ENCODE measurements at places on chromosomes 1 and 21. TPM values are rescaled to one million over a fixed set of nuclear protein-coding genes. Genes with fewer than 3 reads are reported as not detected.

PTPN22 gene
- 0.89 TPM for total RNA-seq

LGR6 gene
- total RNA-seq: 0.56 TPM

SLC25A34 gene
- total RNA-seq: 1.3 TPM

NBPF11 gene
- 15.4 TPM for total RNA-seq

HTR6 gene
- not detected for total RNA-seq

TIPRL gene
- total RNA-seq: 111 TPM

E2F2 gene
- total RNA-seq: 0.89 TPM

DNA sequence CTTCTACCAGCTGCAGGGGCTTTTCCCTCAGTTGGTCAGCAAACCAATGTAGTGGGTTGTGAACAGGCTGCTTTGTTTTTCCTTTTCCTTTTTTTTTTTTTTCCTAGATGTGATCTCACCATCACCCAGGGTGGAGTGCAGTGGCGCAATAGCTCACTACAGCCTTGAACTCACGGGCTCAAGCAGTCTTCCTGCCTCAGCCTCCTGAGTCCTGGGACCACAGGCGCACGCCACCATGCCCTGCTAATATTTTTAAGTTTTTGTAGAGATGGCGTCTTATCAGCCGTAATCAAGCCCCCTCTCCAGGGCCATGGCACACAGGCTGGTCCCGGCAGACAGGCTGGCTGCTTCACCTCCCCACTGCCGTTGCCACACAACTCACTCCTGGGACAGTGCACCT, 3.4 kb upstream of the TRIM11 start:
- peak; percentile 49 for DNase-seq
- no peak overlapping the region for H3K4me3 ChIP-seq
- H3K27ac ChIP-seq: no peak overlapping the region
- no peaks in the 10 kb centered on the region for H3K36me3 ChIP-seq
- H3K4me1 ChIP-seq: peaks cover 26% of the 10 kb centered on the region

DNA sequence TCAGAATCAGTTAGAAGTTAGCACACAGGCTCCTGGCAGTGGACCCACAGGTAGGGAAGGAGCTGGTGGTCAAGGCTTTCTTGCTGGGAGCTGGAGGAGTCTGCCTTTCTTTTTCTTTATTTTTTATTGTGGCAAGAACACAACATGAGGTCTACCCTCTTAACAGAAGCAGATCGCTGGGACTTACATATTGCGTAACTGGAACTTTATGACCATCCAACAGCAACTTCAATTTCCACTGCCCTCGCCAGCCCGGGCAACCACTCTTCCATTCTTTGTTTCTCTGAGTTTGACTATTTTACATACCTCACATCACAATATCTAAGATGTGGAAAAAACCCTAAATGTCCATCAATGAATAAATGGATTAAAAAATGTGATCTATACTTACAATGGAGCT, 147.8 kb upstream of the AJAP1 start:
- no peak overlapping the region for H3K27ac ChIP-seq
- H3K4me1 ChIP-seq: no peaks in the 10 kb centered on the region
- no peaks in the 10 kb centered on the region for H3K36me3 ChIP-seq
- no peak for DNase-seq

DNA sequence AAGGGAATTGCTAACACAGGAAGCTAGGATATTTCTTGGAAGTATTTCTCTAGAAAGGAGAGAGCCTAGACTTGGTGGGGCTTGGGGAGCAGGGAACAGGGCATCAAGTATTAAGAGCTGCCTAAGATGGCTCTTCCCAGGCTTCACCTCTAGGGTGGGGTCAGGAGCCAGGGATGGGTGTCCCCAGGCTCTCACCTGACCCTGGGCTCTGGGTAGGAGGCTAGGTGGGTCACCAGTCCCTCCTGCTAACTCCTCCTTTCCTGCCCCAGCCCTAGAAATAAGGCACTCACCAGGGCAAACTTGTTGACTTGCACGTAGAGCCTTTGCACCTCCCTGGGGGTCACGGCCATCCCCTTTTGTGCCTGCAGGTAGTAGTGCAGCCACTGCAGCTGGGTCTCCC, 15.0 kb downstream of the ETNK2 start:
- H3K4me1 ChIP-seq: peaks cover 8% of the 10 kb centered on the region

DNA sequence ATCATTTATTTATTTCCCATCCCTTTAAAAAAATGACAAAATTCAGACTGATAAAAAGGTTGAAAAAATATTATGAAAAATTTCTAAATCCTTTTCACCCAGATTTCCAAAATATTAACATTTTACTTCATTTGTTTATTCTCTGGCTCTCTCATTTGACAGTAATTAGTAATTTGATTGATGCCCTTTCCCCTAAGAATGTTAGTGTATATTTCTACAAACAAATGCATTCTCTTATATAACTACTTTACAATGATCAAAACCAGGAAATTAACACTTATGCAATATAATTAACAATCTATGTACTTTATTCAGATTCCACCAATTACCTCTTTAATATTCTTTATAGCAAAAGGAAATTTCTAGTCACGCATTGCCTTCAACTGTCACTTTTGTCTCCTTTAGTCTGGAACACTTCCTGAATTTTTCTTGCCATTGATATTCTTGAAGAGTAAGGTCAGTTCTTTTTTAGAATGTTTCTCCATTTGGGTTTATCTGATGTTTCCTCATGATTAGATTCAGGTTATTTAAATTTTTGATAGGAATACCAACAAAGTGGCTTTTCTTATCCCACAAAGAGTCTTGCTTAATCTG, 3.9 kb downstream of the CD53 start:
- H3K36me3 ChIP-seq: no peaks in the 10 kb centered on the region
- H3K27ac ChIP-seq: no peak overlapping the region
- no peak for DNase-seq

GRCh38 chr1:53401813-53402745, 57.1 kb upstream of the DMRTB1 start:
- no peaks in the 10 kb centered on the region for H3K36me3 ChIP-seq
- no peaks in the 10 kb centered on the region for H3K4me1 ChIP-seq
- H3K4me3 ChIP-seq: no peak overlapping the region
- peaks cover 9% of the 10 kb centered on the region for H3K27me3 ChIP-seq
- no peak for DNase-seq

DNA sequence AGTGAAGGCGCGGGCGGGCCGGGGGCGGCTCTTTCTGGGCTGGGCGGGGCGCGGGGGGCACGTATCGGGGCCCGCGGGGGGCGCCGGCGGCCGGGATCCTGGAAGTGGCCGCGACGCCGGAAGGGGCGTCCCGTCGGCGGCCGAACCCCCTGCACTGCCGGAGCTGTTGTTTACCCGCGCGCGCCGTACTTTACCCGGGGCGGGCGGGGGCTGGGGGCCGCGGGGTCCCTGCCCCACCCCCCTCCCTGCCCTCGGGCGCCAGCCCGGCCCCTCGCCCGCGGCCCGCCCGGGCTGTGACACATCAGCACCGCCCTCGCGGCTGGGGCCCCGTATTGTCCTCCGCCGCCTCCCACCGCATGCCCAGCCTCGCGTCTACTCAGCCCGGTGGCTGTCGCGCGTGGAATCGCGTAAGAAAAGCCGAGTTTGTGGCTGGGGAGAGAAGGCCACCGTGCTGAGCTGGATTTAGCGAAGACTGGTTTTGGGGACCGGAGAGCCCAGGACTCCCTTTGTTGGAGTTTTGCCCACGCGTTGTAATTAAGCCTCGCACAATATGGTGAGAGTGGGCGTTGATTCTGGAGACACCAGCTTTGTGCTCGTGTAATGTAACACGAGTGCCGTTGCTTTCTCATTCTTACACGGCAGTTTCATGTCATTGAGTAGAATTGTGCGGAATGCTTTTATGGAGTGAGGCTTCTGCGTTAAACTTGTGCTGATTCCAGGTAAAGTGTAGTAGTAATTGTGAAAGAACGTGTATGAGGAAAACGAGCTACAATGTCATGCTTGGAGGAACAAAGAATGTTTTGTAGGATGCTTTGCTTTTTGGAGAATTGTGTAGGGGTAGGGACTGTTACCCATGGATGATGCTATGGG, 559 bp downstream of the BACH1 start:
- H3K36me3 ChIP-seq: peaks cover 7% of the 10 kb centered on the region
- peaks cover 38% of the 10 kb centered on the region for H3K4me1 ChIP-seq
- peak; percentile 55 for DNase-seq
- H3K4me3 ChIP-seq: peak overlapping the region; percentile 81
- H3K27me3 ChIP-seq: no peaks in the 10 kb centered on the region
- H3K27ac ChIP-seq: peak overlapping the region; percentile 61

DNA sequence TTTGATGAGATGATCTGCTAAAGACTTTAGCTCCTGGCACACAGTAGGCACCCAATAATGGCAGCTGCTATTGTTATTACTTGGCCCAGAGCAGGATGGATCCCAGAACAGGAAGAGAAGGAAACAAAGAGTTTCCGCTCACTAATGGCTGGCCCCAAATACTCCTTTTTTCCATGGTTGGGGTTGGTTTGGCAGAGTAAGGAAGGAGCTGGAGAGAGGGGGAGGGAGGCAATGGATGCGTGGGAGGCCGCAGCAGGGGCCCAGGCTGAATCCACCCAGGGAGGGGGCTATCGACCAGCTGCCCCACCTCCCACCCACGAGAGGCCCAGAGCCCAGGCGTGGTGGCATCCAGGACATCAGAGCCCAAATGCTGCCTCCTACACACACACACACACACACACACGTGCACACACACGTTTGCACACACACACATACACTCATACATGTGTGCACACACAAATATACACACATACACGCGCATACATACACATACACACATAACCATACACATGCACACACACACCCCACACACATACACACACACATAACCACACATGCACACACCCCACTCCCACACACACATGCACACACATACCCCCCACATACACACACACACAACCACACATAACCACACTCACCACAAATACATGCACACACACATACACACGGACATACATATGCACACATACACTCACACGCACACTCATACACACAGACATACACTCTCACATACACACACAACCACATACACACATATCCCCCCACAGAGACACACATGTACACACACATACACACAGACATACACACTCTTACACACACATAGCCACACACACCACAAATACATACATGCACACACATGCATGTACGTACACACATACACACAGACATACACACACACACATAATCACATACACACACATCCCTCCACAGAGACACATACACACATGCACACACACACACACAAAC, 25.2 kb downstream of the C1QB start:
- H3K4me1 ChIP-seq: no peaks in the 10 kb centered on the region
- H3K27ac ChIP-seq: no peak overlapping the region
- no peak overlapping the region for H3K4me3 ChIP-seq
- peaks cover 13% of the 10 kb centered on the region for H3K27me3 ChIP-seq
- no peak for DNase-seq
- H3K36me3 ChIP-seq: no peaks in the 10 kb centered on the region

GRCh38 chr1:151713874-151714273, 2.7 kb downstream of the CELF3 start:
- H3K4me3 ChIP-seq: no peak overlapping the region
- no peaks in the 10 kb centered on the region for H3K36me3 ChIP-seq
- peaks cover 21% of the 10 kb centered on the region for H3K4me1 ChIP-seq
- H3K27me3 ChIP-seq: peaks cover 43% of the 10 kb centered on the region

DNA sequence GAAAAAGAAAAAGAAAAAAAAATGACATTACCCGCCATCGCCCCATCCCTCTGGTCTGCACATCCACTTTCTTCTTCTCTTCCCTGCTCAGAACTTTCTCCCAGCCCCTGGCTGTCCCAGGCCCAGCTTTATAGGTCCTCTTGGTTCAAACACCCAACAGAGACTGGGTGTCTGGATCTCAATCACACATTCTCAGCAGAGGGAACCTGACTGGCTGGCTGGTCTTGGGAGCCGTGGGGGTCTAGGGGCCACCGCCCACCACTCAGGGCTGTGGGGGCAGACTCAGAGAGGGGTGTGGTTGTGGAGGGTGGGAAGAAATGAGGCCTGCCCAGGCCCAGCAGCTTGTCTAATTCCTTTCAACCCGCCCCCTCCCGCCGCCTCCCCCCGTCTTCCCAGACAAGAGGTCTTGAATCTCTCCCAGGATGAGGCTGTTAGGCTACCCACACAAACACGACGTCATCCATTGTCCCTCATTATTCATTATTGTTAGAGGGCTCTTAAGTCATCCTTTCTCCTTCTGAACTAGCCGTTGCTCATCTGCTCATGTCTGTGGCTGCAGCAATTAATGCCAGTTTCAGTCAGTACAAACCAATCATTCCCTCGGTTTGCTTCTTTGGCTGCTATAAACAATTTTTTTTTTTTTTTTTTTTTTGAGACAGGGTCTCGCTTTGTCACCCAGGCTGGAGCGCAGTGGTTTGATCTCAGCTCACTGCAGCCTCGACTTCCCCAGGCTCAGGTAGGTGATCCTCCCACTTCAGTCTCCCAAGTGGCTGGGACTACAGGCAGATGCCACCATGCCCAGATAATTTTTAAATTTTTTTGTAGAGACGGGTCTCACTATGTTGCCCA, 40.6 kb upstream of the CLIC4 start:
- peak overlapping the region; percentile 43 for H3K4me3 ChIP-seq
- H3K4me1 ChIP-seq: peaks cover 19% of the 10 kb centered on the region
- peak; percentile 31 for DNase-seq
- H3K27ac ChIP-seq: peak overlapping the region; percentile 68
- H3K27me3 ChIP-seq: no peaks in the 10 kb centered on the region
- peaks cover 5% of the 10 kb centered on the region for H3K36me3 ChIP-seq

GRCh38 chr1:96541491-96541890, 180.1 kb upstream of the PTBP2 start:
- H3K4me1 ChIP-seq: peaks cover 4% of the 10 kb centered on the region
- H3K4me3 ChIP-seq: no peak overlapping the region
- no peak overlapping the region for H3K27ac ChIP-seq

GRCh38 chr1:64061430-64062104, 141.9 kb upstream of the UBE2U start:
- no peak overlapping the region for H3K4me3 ChIP-seq
- no peaks in the 10 kb centered on the region for H3K27me3 ChIP-seq
- H3K36me3 ChIP-seq: no peaks in the 10 kb centered on the region
- no peak for DNase-seq

Data from MCF 10A (cell line).